ENCODE measurements at places on chromosomes 3 and 15.
A peak's percentile ranks its signal among the peaks of the same experiment; 100 is the strongest.

DNA sequence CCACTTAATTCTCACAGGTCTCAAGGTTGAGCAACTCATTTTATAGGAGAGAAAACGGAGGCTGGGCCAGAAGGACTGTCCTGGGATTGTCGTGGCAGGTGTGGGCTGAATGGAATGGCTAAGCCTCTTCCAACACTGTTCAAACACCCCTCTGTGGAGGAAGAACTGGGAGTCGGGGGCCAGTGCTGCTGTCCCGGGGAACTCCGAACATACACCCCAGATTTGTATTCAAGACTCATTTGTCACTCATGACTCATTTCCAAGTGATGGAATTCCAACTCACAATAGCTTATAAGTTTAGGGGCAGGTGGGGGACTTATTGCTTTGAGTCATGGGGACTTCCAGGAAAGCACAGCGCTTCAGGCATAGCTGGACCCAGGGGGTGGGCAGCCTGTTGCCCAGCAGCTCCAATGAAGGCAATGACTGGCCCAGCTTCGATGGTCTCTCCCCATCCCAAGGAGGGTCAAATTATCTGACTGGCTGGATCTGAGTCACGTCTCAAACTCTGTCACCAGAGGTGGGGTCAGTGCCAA, 72.5 kb downstream of the TM2D3 start:
- no peak for DNase-seq

- no peak for DNase-seq
These were observed 15.0 kb downstream of the SFMBT1 start for GRCh38 chr3:53030619-53031449.

GRCh38 chr3:105836533-105836932, 32.3 kb downstream of the CBLB start:
- no peak for DNase-seq

GRCh38 chr3:111534701-111535100, 7.3 kb upstream of the CD96 start:
- DNase-seq: no peak

GRCh38 chr15:52086011-52086786, 26.4 kb downstream of the BCL2L10 start:
- peak; percentile 8 for DNase-seq

DNA sequence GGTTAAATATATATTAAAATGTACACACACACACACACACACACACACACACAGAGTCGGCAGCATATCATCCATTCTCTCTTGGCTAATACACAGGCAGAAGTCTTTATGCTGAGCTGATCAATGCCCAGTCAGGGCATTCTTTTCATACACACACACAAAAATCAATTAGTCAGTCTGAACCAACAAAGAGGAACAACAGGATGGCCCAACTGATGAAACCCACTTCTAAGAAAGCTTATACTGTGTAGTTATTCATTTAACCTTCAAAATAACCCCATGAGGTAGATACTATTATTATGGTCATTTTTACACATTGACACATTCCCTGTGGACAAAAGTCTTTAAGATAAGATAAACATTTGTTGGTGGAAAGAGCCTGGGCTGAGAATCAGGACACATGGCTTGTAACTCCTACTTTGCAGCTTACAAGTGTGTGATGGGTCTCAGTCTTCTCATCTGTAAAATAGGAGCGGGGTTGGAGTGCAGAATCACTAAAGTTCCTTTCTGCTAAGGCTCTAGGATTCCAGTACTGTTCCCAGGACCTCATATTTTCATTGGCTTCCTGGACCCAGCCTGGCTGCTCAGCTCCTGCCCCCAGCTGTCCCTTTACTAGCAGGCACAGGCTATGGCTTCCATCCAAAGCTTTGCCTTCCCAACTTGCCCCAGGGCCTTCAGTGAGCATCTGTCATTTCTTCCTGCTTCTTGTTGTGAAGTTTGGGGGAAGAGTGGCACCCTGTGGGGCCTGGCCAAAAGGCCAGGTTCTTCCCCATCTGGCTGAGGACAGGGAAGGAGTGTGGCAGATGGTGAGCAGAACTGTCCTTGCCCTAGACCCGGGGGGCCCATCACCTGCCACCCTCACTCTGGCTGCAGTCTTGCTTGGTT, 27.2 kb upstream of the GLCE start:
- DNase-seq: no peak

GRCh38 chr3:32240159-32240545, 1.7 kb downstream of the CMTM8 start:
- DNase-seq: no peak

GRCh38 chr3:124837730-124838186, 49.4 kb downstream of the ITGB5 start:
- DNase-seq: no peak

Measured in AML-193 (cell line).